WTC11 (cell line): ENCODE measurements at places on chromosomes 16 and 17.

- no peak for DNase-seq
These were observed 244.1 kb downstream of the STX8 start for GRCh38 chr17:9331279-9332131.

DNA sequence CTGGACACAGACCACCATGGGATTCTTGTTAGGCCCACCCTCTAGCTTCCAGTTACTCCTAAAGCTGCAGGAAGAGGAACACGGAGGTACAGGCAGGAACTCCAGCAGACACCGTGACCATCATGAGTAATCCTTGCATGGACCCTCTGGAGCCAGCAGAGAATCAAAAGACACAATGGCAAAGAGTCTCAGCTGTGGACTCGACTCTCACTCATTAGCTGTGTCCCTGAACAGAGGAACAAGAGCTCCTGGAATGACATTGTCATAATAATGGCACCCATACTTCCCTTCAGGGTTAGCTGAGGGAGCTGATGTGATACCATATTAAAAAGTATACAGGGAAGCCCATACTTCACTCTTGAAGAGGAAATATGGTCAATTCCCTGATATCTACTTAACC lies 176.3 kb upstream of the ASIC2 start:
- no peak for DNase-seq

GRCh38 chr17:10738521-10739258 lies 8.9 kb upstream of the TMEM220 start:
- DNase-seq: no peak

DNA sequence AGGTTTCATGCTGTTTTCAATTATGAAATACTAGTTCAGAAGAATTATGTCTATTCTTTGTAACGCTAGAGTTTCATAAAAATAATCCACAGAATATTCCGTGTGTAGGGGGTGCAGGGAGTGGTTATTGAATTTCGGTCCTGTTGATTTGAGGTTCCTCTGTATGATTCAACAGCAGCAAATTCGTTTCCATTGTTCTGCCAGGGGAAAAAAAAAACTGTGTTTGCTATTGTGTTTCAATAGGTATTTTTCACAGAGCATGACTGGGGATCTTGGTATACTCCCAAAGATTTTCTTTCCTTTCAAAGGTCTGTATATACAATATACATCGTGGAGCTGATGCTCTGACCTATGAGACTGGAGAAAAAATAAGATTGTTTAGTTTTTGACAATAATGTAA lies 15.8 kb downstream of the SHISA9 start:
- no peak for DNase-seq

DNA sequence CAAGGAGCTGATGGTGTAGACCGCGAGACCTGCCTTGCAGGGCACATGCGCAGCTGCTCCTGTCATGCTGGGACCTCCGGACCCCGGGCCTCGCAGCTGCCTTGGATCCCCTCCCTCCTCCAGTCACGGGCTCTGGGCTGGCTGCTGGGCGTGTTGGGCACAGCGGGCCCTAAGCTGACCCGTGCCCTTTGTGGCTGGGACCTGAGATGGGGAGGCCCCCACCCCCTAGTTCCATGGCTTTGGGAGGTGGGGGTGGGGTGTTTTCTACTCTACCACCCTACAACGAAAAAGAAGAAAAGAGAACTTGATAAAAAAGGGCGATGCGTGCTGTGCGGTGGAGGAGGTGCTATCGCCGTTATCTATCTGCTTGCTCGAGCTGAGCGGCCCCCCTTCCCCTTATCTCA lies 14.5 kb downstream of the ZFPM1 start:
- DNase-seq: no peak

DNA sequence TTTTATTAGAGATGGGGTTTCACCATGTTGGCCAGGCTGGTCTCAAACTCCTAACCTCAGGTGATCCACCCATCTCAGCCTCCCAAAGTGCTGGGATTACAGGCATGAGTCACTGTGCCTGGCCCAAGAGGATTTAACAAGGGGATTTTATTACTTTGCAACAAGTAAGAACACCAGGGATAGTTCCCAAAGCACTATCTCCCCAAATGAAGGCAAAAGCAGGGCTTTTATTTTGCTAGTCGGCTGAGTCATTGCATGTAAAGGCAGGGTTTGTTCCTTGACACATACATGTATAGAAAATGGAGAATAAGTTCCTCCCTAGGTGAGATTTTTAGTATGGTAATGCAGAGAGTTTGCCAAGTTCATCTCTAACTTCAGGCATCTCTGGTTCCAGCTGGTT lies 24.0 kb downstream of the REXO5 start:
- no peak for DNase-seq

DNA sequence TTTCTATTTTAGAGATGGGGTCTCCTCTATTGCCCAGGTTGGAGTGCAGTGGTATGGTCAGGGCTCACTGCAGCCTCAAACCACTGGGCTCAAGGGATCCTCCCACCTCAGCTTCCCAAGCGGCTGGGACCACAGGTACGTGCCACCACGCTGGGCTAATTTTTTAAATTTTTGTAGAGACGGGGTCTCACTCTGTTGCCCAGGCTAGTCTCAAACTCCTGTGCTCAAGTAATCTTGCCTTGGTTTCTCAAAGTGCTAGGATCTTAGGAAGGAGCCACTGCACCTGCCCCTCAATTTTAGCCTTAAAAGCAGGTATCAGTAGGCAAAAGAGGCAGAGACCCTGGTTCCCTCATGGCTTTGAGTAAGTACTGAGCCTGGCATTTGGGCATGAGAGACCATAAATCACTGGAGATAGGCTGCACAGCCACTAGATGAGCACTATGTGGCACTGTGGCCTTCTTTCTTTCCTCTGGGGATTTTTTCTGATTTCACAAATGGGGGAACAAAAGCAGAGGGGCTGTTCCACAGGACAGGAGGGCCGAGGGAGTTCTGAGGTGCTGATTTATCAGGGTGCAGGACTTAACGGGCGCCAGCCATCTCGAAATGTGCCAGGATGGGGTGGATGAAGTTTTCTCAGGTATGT lies 82.2 kb downstream of the PLXDC1 start:
- DNase-seq: no peak

DNA sequence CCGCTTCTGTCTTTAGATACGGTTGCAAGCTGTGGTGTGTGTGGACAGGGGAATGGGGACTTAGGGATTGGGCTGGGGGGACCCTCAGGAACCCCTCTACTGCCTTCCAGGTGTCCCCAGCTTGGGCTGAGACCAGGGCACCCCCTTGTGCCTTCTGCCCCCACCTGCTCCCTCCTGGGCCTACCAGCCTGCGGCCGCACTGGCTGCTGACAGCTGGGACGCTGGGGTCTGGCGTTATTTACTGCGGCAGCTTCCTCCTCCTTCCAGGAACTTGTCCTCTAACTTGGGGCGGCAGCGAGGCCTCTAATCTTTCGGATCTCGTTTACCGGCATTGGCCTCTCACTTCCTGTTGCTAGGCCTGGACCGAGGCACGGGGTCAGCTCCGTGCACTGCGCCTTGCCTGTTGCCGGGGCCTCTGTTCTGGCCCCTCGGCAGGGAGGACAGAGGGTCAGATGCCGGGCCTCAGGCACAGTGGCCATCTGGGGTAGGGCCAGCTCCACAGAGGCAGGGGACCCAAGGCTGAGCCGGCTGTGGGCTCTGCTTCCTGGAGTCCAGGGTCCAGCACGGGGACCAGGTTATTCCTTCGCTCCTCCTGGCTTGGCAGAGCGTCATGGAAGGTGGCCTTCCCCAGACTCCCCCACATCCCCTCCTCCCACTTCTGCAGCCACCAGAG lies 31.8 kb downstream of the TMEM235 start:
- DNase-seq: no peak

GRCh38 chr17:71975331-71975801 lies 145.5 kb upstream of the SOX9 start:
- no peak for DNase-seq

DNA sequence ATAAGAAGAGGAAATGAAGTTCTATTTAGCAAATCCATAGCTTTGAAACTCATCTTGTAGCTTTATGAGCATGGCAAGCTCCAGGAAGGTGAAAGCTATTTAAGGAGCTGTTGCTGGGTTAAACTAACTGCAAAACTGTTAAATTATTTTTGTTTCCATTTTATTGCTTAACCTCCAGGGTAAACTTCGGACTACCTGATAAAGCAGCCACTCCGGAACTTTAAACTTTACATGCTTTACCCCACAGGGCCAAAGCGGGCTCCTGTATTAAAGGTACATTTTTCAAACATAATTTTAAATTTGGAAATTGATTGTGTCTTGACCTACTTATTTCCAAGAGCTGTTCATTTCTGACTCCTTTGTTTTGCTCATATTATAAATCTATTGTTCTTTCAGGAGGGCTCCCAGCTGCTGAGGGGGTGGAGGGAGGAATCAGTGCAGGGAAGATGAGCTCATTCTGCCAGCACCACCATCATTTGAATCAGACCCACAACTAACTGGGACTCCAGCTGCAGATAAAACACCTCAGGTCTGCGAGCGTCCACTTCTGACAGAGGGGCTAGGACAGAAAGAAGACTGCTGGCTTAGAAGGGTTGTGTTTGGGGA lies 157.9 kb downstream of the IRX3 start:
- DNase-seq: no peak

DNA sequence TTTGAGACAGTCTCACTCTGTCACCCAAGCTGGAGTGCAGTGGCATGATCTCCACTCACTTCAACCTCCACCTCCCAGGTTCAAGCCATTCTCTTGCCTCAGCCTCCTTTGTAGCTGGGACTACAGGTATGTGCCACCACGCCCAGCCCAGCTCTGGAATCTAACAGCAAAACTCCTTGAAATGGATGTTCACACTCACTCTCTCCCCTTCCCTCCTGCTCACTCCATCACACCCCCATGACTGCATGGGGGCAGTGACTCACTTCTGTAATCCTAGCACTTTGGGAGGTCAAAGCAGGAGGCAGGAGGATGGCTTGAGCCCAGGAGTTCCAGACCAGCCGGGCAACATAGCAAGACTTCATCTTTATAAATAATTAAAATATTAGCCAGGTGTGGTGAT lies 11.1 kb upstream of the TFAP4 start:
- no peak for DNase-seq

DNA sequence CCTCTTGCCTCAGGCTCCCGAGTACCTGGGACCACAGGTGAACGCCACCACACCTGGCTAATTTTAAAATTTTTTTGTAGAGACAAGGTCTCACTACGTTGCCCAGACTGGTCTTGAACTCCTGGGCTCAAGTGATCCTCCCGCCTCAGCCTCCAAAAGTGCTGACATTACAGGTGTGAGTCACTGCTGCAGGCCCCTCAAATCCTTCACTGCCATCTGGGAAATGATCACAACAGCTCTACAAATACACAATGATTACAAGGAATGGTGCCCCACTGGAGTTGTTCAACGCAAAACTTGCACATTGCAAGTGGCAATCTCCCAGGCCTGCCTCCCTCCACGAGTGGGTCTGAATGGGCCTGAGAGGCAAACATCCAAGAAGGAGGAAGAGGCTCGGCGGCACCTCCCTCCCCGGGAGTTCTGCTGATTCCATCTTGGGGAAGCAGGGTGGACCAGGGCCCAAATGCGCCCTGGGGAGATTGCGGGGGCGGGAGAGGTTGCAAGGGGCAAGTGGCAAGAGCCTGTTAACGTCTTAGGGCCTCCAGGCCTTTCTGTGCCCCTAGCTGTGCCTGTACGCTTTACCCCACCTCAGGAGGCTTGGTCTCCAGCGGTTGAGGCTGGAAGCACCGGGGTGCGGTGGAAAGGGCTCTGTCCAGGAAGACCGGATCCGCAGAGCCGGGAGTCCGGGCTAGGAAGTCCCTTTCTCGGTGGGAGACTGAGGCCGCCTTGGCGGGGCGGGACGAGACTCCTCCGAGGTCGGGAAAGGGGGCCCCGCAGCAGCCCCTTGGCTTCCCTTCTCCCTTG lies 656 bp upstream of the IGFBP4 start:
- no peak for DNase-seq

GRCh38 chr17:395179-395578 lies 42.6 kb upstream of the RPH3AL start:
- DNase-seq: no peak

DNA sequence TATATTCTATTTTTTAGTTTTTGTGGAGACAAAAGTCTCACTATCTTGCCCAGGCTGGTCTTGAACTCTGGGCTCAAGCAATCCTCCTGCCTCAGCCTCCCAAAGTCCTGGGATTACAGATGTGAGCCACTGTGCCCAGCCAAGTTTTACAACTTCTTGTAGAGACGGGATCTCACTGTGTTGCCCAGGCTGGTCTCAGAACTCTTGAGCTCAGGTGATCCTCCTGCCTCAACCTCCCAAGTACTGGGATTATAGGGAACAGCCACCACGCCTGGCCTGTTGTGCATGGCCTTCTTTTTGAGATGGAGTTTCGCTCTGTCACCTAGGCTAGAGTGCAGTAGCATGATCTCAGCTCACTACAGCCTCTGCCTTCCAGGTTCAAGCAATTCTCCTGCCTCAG lies 6.2 kb upstream of the CENPT start:
- DNase-seq: no peak

DNA sequence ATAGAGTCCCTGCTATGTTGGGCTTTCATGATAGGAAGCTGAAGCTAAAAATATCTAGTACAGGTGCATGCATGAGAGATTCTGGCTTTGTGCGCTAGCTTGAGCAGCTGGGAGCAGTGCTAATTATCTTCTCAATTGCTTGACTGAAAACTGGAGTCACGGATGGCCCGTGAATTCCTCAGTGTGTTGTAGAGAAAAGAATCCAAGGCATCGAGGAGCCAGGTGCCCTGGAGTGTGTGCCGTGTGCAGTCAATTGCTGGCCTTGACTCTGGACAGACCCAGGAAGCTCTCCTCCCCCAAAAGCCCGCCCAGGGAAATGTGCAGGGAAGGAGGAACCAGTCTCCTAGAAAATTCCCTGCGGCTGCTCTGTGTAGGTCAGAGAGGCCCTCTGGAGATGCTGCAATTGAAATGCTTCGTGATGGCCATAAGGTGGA lies 14.2 kb downstream of the LGALS3BP start:
- DNase-seq: no peak

GRCh38 chr17:9239793-9240658 lies 218.7 kb downstream of the NTN1 start:
- DNase-seq: peak; percentile 61

GRCh38 chr16:85028685-85029407 lies 1.3 kb downstream of the KIAA0513 start:
- DNase-seq: no peak

DNA sequence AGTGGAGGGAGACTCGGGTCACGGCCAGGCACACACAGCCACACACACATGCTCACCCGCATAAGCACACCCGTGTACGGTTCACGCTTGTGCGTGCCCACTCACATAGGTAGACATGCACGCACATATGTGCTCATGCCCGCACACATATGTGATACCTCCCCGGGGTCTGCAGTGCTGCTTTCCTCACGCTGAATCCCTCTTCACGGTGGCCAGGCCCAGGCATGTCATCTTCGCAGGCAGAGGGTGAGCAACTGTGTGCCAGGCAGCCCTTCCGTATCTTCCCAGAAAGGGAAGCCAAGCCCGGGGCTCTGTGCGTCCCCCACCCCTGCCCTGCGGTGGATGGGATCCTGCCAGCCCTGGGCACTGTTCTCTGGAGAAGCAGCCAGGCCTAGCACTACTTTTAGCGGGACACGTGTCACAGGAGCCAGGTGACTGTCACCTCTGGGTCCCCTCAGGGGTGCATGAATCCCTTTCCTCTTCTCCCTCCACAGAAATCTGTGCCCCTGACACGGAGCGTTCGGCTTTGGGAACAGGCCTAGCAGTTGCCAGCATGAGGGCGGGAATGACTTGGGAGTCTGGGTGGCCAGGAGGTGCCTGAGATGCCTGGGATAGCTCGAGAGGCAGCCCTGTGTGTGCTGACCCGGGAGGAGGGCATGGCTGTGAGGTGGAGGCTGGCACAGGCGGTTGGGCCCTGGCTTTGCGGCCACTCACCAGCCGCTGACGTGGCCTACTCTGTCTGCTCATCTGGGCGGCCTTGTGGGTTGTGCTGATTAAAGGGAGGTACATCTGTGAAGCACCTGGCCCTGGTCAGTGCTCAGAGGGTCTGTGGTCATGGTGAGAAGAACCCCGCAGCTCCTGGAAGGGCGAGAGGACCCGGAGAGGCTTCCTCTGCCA lies 47.5 kb downstream of the BAIAP2 start:
- no peak for DNase-seq

GRCh38 chr17:59623151-59623550 lies 3.5 kb downstream of the CLTC start:
- DNase-seq: no peak
